ENCODE measurements at places on chromosomes 3 and 15.

DNA sequence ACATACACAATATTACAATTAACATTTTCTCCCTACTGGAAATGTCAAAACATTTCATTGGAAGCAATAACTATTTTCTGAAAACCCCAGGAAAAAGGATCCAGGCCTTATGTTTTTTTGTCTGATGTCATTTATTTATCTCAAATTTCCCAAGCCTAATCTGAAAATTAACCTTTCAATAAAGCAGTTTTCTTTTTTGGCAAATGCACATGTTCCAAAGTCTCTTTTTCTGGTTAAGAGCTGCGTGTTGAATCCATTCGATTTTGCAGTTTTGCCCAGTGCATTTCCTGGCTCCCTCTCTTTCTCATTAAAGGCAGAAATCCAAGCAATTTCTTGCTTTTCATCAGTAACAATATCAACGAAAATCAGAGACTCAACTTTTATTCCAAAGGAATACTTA is 222.3 kb downstream of the NR1D2 start:
- no peak for DNase-seq

DNA sequence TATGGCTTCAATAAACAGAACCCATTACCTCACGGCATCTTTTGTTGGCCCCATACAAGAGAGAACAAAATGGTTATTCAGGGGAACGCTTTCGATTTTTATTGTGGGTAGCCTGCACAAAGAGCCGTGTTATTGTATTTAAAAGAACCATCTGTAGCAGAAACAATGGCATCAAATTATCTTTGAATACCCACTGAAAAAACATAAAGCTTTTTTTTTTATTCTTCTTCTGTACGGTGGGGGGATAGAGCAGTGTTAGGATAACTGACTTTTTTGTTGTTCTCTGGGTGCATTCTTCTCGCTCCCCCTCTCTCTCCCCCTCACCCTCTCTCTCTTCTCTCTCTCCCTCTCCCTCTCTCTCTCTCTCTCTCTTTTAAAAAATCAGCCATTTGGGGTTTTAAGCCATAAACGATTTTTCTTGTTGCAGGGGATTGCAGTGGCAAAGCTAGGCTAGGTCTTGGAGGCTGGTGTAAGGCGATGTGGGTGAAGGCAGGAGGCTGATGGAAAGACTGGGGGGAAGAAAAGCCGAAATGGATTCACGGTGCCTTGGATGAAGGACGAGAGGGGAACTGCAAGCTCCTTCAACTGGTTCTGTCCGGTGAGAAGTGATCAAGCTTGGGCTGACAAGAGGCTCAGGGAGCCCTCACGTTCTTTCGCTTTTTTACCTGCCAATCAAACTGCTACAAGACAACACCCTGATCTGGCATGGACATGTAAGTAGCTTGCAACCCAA is 12.4 kb upstream of the SOX2 start:
- no peak for DNase-seq

DNA sequence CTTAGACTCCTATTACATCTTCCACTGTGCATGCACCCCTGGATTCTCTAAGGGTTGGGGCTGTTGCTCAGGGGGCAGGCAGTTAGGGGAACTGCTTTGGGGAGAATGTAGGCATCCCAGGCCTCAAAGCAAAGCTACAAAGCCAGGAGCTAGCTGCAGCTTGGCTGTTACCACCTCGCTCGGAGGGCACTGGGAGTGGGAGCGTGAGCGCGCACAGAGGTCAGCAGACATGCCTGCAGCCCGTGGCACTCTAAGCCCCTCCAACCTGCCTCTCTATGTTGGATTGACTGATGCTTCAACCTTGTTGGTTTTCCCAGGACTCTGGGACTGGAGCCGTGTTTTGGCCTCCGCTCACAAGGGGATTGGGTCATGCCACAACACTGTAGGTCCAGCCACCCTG is 69.8 kb downstream of the CPN2 start:
- DNase-seq = no peak

DNA sequence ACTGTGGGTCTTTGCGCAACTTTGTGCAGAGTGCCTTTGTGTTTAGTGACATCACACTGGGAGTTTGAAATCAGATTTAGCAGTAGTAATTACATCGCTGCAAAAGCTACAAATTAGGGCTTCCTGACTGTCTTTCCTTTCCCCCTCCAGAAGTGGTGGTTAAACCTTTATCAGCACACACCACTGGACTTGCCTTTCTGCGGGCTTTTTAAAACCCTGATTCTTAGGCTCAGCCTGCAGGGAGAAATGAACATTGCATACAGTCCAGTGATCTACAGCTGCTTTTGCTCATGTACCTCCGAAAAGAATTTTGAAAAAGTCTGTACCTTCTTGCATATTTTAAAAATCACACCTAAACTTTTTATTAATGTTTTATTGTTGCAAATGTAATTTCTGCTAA is 219.7 kb upstream of the NAALADL2 start:
- no peak for DNase-seq

DNA sequence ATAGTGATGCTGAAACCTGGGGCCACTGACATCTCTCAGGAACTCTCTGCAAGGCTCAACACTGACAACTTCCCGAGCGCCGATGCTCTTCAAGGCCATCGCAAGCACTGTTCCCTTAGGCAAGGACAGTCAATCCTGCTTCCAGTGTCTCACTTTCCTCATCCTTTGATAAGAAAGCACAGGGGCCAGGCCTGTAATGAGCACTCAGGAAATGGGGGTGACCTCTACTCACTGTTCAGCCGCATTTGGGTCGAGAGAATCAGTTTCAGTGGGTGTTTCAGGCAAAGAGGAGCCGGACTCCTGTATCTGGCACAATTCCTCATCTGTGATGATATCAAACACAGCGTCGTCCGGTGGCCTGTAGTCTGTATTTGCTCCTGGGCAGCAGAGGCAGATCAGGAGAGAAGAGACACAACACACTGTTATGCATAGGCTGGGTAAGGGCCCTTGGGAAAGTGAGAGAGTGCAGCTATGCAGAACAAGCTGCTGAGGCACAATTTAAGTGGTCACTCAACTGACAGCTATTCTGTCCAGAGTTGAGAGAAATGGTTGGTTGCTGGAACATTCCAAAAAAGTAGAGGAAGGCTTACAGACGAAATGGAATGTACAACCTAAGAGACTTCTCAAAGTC is 11.9 kb downstream of the CXCR6 start:
- no peak for DNase-seq

DNA sequence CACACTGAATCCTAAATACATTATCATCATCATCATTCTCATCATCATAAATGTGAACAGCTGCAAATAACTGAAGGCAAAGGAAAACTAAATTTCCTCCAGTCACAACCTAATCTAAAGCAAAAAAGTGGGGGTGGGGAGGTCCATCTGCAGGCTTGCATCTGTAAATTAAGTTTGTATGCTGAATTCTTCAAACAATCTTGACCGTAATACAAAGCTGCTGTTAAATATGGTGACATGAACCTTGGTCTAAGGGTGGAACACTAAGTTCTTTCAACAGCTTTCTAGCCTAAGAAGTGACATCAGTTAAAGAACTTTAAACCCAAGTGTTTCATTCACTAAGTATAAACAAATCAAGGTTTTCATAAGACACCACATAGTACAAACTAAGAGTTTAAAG is 4.3 kb downstream of the LRRFIP2 start:
- DNase-seq = no peak

DNA sequence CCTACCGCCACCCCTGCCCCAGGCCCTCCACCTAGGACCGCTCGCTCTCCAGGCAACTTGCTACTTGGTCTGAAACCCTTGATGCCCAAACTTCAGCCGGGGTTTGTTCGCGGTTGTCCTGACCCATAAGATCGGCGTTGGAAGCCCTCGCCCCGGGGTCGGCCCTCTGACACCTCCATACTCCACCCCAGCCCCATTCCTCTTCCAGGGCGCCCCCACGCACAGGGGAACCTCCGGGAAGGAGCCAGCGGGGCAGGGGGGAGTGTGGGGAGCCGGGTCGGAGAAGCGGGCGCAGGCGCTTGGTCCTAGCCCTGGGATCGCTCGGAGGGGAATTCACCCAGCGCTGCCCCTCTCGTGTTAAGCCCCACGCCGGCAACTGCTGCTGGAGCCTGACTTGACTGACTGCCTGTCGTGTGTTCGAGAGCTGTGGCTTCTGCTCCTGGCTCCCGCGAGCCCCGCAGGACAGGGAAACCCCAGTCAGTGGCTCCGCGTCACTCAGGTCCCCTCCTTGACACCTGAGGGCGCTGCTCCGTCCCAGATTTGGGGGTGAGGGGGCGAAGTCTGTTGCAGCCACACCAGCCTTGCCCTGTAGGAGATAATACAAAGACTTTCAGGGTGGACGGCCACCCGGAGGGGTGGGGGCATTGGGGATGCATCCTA is 675 bp downstream of the RYR3 start:
- DNase-seq = no peak

Measured in CD8-positive, alpha-beta T cell (primary cell).